ENCODE measurements at places on chromosomes 2 and 18.

GRCh38 chr2:238654479-238655197 is 193.2 kb upstream of the TWIST2 start:
- no peak for DNase-seq

DNA sequence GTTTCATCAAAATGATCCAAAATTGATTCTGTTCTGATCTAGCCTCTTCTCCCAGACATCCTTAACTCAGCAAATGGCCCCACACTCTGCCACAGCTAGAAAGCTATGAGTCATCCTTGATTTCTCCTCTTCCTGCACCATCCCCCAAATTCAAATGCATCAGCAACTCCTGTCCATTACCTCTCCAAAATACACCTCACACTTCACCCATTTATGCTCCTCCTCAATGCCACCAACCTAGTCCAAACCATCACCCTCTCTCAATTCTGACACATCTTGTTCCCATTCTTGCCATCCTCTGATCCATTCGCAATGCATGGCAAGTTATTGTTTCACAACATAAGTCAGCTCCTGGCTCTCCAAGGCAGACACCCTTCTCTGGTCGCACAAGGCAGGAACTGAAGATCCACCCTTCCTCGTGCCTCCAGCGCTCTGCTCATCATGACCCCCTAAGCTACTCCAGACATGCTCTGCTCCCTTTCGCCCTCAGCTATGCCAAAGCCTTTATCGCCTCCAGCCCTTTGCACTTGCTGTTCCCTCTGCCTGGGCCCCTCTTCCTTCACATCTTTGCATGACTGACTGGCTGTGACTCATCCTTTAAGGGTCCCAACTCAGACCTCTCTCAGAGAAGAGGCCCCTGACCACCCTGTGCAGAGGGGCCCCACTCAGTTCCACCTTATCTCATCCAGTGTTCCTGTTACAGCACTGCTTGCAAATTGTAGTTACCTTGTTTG is 83.6 kb downstream of the MREG start:
- DNase-seq: no peak

DNA sequence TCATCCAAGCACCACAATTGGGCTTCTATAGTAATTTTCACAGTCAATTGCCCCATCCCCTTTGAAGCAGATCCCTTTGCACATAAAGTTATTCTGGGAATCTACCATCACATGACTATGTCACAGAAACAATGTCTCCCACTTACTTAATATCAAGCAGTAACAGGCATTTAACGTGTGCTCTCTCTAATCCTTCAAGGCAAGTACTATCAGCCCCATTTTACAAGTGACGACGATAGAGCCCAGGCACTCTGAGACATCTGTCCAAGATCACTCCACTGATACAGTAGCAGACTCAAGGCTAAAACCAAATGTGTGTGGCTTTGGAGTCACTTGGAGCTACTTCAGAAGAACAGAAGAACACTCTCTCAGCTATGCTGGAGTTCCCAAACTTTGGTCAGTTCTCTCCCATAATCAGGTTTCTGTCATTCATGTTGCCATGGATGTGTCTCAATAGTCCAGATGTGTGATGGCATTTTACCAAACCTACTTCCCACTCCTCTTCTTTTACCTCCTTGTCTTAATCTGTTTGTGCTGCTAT is 39.7 kb downstream of the PID1 start:
- DNase-seq: no peak

DNA sequence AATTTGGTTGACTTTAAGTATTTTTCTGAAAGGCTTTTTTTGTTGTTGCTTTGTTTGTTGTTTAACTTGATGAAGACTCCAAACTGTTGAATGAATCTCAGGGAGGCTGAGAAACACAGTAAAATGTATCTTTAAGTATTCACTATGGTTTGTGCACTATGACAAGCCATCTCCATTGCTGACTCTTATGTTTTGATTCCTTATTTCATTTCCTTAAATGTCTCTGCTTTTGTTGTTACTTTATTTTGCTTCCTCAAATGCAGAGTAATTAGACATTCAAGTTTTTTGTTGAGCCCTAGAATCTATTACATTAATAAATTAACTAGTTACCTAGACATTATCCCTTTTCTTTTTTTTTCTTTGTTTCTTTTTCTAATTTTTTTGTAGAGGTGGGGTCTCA is 46.3 kb upstream of the SLC39A10 start:
- no peak for DNase-seq

- DNase-seq: no peak
Measured at GRCh38 chr18:79695269-79695668, 15.7 kb downstream of the CTDP1 start.

- no peak for DNase-seq
Measured at GRCh38 chr2:109180786-109181185, 51.8 kb downstream of the SH3RF3 start.

DNA sequence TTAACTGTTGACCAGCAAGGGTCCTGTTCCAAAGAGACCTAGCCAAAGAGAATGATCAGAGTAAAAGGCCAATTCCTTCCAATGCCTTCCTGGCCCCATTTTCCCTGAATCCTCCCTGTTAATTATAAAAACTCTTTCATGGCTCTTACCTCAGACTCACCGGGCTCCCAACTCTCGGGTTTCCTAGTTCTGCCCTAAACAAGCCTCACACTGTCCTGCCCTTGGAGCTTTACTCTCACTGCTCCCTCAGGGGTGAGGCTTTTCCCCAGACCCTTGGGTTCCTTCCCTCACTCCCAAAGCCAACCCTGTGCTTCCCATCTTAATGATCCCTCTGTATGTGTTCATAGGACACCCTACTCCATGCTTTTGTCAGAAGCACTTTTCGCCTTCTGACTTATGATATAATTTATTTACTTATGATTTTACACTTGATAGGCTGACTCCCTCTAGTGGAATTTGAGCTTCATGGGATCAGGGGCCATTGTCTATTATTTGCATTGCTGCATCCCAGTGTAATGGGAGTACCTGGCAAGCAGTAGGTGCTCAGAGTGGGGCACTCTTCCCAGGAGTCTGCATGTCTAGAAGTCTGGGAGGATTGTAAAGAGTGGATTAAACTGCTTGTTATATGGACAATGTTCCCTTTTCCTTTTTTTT is 29.9 kb upstream of the ZNG1B start:
- no peak for DNase-seq

DNA sequence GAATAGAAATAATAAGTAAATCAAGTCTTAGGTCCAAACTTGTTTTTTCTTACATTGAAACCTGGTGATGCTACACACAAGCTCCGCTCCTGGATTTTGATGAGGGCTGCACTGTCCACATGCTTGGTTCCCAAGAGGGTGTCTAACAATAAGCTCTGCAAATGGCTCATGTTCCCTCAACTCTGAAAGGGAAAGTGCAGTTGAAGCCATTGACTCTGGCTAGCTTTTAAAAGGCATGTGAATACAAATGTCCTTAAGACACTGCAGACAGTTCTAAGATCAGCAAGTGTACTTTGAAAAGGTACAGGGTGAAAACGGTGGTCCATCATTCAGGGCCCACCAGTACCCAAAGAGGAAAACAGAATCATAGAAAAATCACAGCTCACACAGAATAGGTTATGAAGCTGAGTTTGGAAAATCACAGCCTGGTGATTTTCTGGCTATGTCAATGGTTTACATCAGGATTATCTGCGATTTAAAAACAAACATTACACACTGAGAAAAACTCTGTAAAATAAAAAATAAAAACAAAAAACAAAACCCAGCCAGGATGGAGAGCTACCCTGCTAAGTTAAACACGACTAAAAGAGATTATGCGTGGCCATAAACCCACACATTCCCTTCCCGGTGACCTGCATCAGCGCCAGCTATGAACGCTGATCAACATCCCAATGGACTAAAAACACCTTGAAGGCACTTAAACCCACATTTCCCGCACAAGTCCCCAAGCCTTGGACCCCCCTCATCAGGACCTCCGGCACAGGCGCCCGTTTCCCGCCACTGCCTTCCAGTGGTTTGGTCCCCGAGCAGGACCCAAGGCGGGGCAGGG is 554 bp downstream of the PFN4 start:
- no peak for DNase-seq

DNA sequence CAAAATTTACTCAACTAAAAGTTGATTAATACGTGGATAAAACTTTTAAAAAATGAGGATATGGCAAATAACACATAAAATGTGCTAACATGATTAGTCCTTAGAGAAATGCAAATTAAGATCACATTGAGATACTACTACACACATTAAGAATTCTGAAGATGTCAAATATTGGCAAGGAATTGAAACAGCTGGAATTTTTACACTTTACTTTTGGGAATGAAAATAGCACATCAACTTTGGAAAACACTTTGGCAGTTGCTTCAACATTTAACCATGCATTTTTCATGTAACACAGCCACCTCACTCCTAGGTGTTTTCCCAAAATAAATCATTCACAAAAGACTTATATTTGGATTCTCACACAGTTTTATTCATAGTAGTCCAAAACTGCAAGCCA is 687.9 kb upstream of the SETBP1 start:
- DNase-seq: no peak

DNA sequence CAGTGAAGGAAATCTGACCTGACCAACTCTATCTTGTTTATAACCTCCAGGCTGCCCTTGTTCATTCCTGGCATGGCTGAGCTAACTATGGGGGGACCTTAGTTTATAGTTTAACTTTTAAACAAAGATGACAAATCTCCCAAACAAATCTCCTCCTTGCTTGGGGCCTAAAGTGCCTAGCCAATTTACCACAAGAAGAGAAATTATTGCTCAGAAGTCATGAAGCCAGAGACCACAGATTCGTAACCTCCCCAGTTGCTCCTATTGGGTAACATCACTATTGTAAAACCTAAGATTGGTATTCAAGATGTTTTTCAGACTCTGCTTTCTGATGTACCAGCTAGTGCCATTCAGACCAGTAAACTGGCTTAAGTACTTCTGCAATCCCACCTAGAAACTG is 649.4 kb upstream of the SLC8A1 start:
- no peak for DNase-seq

GRCh38 chr2:60553495-60554073 is at the start of gene BCL11A:
TSS of gene BCL11A (minus strand) at chr2:60553654. CDS start at chr2:60553270, 384 bp downstream.
- no peak for DNase-seq

- peak; percentile 74 for DNase-seq
Measured at GRCh38 chr2:106575955-106576354, 88.8 kb downstream of the CD8B2 start.

GRCh38 chr2:154032220-154032619 is 160.5 kb downstream of the GALNT13 start:
- no peak for DNase-seq

- DNase-seq: no peak
Measured at GRCh38 chr2:190504912-190505311, 29.6 kb downstream of the NEMP2 start.

DNA sequence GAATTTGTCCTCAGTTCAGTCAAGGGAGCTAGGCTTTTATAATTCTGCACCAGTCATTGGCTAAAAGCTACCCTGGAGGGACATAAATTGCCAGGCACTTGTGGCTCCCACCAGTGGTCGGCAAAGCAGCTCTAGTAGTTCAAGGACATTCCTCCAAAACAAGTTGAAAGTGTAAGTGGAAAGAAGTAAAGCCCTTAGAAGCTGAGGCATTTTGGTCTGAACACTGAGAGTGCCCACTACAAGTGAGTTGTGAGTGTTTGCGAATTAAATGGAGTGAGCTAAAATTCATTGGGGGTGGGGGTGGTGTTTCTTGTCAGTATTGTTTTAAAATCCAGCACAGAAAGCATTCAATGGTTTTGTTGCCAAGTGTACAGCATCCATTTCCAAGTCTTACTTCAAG is 879.9 kb upstream of the CDH2 start:
- DNase-seq: no peak

DNA sequence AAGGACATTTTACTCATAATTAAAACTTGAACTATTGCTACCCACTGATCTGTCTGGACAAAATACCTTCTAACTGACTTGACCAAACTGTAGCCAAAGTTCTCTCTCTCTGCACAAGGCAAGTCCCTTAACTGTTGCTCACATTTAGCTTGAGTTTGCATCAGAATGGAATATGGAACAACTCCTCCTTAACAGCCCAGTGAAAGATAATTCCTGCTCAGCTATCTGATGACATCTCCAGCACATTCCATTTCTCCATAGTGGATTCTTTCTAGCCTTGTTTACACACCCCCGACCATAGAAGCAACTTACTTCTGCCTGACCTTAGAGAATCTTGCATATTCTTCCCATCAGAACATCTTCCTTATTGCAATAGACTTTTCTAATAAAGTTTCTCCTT is 317.2 kb upstream of the CDH2 start:
- DNase-seq: no peak

DNA sequence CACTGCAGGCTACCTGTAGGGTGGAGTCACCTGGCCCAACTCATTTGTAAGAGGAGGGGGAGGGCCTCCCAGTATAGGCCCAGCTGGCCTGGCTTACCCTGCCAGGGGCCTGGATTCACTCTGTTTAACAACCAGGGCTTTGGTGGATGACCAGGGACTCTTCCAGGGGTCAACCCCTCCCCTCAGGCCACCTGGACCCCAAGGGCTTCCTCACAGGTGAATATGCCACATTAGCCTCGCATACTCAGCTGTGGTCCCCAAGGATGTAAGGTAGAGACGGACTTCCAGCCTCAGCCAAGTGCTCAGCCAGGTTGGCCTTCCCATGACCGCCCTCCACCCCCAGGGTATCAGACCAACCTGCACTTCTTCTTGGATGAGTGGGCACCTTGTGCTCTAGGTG is 8.8 kb upstream of the SH3RF3 start:
- DNase-seq: no peak

DNA sequence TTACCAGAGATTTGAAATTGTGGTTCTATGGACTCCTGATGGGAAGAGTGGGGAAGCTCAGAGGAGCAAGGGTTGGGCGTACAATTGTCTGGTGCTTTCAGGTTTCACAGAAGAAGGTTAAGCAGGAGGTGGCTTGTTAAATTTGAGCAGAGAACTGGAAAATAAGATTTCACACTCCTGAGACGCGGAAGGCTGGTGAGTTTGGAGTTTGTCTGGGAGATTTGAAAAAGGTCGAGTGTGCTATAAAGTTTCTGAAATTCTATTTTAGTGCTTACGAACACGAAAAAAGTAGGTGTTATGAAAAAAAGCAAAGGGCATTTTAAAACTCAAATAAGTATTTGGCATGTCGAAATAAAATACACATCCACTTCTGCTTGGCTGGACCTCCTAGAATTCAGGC is 170.1 kb downstream of the MEIS1 start:
- no peak for DNase-seq

DNA sequence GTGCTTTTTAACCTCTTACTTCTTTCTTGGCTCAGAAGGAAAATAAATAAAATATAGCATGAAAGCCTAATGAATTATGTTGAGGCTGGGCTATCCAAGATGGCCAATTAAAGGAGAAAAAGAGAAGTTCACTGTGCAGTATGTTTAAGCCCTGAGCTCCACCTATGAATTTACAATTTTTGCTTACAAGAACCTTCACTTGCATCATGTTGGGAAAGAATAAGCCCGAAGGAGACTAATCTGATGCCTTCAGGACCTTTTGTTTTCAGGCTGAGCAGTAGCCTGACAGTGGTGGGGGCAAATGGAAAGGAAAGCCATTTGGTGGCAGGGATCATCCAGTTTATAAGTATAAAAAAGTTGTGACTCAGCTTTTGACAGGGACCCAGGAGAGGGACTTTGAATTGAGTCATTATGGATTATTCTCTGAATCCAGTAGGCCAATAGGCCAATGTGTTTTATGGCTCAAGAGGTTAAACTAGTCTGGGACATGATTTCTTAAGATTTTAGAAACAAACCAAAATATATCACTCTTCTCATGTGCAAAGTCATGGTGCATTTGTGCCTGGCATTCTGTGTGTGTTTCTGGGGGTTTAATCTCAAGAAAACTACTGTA is 56.9 kb downstream of the E2F6 start:
- DNase-seq: no peak
